H54 (cell line): ENCODE measurements at places on chromosomes 3 and 15.

- no peak for DNase-seq
Observed at GRCh38 chr3:171972871-171973348, 66.5 kb upstream of the FNDC3B start.

DNA sequence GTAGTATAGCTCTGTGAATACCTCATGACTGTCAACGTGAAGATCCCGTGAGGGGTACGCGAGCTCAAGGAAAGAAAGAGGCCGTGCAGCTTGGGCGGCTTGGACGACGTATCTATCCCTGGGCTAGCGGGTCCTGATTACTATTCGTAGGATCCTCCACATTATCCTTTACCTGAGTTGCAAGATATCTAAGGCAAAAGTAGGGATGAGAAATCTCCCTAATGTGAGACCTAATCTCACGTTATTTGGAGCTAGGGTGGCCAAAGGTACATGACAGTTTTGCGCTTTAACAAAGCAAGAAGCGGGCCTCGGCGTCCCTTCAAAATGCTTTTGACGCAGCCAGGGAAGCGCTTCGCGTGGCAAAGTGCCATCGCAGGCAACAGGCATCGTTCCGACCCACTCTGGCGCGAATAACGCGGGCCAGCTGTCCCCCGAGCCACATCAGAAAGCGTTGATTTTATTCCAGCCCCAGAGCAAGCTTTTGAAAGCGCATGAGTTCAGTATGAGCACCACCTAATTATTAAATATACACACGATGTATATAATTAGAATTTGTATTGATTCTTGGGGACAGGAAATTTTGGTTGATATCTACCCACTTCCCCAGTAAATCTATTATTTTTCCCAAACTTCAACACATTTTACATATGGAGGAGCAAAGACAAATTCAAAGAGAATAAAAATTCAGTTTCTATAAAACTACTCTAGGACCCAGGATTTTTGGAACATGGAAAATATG, 2.5 kb upstream of the EOMES start:
- DNase-seq: no peak

DNA sequence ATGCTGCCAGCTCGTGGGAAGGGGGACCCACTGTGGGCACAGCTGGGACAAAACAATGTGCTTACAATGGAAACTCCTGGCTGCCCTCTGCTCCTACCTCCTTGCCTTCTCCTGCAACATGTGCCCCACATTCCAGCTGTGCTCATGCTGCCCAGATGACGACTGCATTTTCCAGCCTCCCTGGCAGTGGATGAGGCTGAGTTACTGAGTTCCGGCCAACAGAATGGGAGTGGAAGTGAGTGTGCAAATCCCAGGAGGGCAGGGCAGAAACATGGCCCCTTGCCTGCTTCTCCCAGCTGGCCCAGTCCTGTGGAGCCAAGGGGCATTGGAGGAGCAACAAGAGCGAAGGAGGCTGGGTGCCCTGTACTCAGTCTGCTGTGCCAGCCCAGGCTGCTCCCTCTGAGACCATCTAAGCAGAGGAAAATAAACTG, 17.1 kb downstream of the KLF15 start:
- DNase-seq: no peak

- DNase-seq: no peak
Observed at GRCh38 chr3:15500107-15500724, 21.3 kb downstream of the COLQ start.

DNA sequence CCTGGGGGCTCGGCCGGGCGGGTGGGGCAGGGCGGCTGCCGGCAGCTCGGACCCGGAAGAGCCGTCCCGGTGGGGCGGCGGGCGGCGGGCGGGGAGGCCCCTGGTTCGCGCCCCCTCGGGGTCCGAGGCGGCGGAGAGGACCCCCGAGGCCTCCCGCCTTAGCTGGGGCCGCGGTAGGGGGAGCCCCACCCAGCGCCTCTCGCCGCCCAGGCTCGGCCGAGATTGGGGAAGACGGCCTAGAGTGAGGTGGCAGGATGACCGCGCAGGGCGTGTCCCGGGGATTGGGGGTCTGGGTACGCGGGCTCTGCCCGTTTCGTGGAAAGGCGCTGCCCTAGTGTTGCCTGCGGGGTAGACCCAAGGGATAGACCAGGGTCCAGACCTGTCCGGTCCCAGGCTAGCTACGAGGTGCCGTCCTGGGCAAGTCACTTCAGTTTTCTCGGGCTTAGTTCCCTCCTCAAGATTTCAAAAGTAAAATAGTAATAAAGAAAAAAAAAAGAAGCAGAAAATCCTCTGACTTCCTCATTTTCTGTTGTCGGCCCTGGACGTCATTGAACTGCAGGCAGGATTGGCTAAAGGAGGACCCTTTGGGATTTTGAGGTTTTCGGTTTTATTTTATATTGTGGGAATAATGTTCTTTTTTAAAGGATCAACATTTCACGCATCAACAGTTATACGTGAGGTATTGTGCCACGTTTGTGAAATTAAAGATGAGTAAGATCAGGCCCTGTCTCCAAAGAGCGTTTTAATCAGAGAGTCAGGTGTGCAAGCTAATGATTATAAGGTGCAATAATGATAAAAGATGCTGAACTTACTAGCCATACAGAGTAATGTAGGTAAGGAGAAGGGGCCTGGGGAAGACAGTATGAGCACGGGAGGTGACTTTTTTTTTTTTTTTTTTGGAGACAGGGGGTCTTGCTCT, 679 bp downstream of the IQGAP1 start:
- DNase-seq: peak; percentile 29

DNA sequence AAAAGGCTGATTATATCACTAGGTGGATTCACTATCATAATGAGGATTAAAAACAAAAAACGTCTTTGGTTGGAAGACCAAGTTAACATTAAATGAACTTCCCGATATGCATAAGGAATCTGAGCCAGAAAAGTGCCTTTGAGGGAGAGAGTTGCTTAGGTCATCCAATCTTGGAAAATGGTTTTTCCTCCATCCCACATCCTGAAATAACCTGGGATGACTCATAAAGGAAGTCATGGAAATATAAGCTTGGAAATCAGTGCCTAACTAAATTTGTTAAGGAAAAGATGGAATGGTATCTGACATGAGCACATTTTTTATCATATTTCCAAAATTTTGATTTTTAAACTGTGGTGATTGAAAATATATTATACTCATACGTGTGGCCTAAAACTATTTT, 66.0 kb downstream of the KBTBD8 start:
- no peak for DNase-seq

- DNase-seq: no peak
Observed at GRCh38 chr3:56753206-56753820, 48.4 kb downstream of the ARHGEF3 start.

DNA sequence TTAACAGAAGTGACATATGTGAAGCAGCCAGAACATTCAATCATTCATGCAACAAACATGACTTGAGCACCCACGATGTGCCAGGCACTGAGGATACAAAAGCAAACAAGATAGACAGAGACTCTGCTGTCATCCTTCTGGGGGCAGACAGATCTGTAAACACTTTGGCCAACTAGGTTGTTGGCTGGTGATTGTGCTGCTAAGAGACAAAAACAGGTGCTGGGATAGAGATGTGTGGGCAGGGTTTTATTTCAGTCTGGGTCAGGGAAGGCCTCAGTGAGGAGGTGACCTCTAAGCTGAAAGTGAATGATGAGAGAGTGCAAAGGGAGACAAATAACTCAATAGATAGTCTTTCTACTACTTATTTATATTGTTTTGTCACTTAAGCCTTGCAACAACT, 147.0 kb upstream of the VEPH1 start:
- DNase-seq: no peak

DNA sequence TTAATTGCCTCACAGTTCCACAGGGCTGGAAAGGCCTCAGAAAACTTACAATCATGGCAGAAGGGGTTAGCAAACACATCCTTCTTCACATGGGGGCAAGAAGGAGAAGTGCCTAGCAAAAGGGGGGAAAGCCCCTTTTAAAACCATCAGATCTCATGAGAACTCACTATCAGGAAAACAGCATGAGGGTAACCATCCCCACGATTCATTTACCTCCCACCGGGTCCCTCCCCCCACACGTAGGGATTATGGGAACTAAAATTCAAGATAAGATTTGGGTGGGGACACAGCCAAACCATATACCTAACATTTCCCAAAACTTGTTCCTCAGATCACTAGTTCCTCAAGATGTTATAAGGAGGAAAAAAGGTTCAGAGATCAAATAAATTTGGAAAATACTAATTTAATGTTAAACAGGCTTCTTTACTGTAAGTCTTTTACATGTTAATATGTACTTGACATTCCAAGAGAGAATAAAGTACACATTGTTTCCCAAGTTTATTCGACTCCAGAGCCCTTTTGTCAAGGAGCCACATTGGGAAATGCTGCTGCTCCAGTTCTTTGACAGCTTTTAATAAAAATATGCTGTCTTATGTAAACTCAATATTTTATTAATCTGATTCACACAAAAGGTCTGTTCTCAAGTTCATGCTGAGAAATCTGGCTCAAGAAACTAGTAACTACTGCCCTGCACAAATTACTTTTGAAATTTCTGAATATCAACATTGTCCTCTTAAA, 17.8 kb downstream of the HERC1 start:
- no peak for DNase-seq

GRCh38 chr15:59401824-59402569, 29.3 kb upstream of the MYO1E start:
- no peak for DNase-seq

DNA sequence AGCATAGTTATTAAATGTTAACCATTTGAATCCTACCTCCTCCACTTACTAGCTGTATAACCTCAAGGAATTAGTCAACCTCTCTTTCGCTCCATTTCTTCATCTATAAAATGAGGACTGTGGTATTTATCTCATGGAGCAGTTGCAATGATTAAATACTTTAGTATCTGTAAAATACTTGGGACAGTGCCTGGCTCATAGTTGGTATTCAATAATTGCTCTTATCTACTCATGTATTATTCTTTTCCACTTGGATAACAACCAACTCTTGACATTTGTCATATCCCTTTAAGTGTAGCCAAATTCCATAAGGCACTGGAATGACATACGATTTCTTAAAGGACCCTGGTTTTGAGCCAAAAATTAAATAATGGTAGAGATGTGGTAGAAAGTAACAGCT, 72.0 kb downstream of the FSIP1 start:
- DNase-seq: no peak

- no peak for DNase-seq
Observed at GRCh38 chr3:78895528-78895927, 872.3 kb downstream of the ROBO1 start.

DNA sequence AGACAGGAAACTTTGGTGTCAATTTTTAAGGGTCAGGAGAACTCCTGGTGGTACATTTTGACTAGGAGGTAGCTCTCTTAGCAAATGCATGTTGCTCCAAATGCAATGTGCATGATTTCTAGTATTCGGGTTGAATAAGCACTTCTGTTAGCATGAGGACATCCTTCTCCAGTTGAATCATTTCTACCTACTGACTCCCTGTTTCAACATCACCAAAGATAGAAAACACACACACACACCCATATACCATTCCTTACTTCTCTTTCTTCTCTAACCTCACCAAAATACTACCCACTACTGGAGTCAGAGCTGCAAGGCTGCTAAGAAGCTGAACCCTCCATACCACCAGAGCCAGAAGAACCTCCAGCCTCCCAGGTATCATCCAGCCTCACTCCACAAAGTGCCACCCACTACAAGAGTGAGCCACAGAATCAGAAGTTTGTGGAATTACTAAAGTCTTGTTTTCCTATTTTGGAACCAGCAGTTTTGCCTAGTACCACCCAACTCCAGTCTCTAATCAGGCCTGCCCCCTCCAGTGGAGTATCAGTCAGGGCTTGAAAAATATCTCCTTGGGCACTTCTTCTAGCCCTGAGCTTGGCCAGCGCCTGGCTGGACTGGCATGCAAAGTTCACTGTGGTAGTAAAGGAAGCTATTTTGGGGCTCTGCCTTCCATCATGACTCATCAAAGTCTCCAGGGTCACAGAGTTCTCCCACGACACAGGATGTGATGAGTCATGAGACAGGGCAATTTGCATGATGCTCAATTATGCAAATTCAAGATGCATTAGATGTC, 110.3 kb downstream of the CYP19A1 start:
- DNase-seq: peak; percentile 44

- no peak for DNase-seq
Observed at GRCh38 chr3:128374746-128375445, 91.8 kb downstream of the DNAJB8 start.

- DNase-seq: no peak
Observed at GRCh38 chr15:78076231-78077052, 1.1 kb downstream of the TBC1D2B start.

- DNase-seq: peak; percentile 9
Observed at GRCh38 chr3:63351159-63352007, 73.3 kb downstream of the SYNPR start.

DNA sequence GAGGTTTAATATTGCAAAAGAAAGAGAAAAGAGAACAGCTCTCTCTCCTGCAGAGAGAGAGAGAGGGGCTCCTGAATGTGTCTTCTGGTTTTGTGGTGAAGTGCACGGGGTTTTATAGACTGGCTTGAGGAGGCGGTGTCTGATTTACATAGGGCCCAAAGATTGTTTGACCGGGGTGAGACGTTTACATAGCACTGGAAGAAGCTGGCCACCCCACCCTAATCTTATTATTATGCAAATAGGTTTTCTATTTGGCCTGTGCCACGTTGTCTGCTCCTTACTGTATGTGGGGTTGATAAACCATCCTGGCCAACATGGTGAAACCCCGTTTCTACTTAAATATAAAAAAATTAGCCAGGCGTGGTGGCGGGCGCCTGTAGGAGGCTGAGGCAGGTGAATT, 268.6 kb downstream of the SV2B start:
- DNase-seq: no peak

DNA sequence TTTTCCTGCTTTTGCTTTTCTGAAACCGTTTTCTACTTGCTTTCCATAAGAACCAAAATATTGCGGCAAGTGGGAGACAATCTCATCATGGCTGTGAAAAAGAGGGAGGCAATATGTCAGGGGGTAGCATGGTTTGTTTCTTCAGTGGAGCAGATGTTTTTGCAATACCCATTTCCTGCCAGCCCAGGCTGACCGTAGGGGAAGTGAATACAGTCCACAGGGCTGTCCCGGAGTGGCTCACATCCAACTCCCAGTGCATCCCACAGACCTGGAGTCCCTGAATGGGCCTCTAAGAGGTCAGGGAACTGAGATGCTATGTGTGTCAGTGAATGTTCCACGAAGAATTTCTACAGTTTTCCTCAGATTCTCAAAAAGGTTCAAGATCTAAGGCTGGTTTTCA, 69.6 kb downstream of the EPHB1 start:
- DNase-seq: no peak

- DNase-seq: no peak
Observed at GRCh38 chr3:140896997-140897396, 44.6 kb upstream of the SLC25A36 start.

DNA sequence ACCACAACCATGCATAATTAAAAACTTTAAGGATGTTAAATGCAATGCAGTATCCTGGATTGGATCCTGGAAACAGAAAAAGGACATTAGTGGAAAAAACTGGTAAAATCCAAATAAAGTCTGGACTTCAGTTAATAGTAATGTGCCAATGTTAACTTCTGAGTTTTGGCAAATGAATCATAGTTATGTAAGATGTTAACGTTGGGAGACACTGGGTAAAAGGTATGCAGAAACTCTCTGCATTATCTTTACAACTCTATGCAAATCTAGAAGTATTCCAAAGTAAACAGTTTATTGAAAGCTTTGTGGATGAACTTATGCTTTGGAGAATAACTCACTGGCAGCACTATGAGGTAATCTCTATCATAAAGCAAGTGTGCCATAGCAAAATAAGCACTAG, 357.4 kb downstream of the RORA start:
- no peak for DNase-seq
